NCI-H2081 treated with DMSO at 0.1 percent for 48 hours (cell line): ENCODE measurements at places on chromosomes 11 and 22.

DNA sequence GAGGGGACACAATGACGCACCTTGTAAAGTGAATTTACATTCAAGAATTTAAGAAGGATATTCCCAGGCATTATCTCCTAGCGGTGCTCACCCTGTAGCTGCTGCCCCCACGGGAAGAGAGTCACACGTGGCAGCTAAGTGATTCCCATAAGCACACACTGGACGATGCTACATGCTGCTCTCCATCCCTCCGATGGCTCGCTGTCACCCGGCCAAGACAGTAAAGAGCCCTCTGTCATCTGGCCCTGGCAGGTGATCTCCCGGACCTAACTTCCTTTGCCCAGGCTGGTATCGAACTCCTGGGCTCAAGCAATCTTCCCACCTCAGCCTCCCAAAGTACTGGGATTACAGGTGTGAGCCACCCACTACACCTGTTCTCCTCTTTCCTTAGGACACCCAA is 39.9 kb upstream of the IGSF9B start:
- no peak for DNase-seq

DNA sequence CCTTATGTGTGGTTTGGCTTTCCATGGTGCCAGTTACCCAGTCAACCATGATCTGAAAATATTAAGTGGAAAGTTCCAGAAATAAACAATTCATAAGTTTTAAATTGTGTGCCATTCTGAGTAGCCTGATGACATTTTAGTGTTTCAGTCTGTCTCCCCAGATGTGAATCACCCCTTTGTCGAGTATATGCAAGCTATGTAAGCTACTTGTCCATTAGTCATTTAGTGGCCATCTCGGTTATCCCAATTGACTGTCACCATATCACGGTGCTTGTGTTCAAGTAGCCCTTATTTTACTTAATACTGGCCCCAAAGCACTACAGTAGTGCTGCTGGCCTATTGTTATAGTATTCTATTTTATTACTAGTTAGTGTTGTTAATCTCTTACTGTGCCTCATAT is 44.9 kb downstream of the ATG16L2 start:
- no peak for DNase-seq

DNA sequence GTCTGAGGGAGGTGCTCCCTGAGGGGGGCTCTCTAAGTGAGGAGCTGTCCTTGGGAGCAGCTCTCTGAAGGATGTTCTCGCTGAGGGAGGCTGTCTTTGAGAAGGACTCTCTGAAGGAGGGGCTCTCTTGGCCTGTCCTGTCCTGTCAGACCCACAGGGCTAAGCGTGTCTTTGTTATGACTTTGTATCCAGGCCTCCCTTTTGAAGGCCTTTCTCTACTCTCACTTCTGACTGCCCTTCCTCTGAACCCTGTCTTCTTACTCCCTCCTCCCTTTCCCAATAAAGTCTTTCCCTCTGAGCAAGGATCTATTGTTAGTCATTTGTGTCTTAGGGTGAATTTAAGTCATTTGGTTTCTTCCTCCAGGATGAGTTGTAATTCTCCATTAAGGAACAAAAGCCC is 330.1 kb upstream of the PLET1 start:
- no peak for DNase-seq

DNA sequence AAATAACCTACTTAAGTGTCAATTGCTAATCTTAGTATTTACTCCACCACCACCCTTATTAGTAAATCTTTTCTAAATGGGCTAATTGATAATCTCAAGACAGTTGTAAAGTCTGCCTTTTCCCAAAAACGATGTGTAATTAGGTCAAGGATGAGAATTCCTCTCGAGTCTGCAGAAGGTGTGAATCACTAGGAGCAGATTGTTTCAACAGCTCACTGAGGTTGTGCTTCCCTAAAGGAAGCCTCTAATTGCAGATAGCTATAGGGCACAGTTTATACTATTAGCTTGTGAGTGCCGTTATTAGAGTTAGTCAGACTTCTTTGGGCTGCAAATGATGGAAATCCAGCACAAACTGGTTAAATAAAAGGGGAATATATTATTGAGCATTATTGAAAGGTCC is 84.9 kb downstream of the C11orf91 start:
- no peak for DNase-seq

GRCh38 chr11:73187854-73188253 is 30.2 kb upstream of the P2RY2 start:
- DNase-seq, result no peak

GRCh38 chr11:124301548-124301947 is 12.2 kb downstream of the OR8D1 start:
- DNase-seq, result no peak

- no peak for DNase-seq
Measured at GRCh38 chr11:61009392-61010275, 38.2 kb downstream of the CD6 start.

GRCh38 chr22:33780531-33781136 is 139.6 kb downstream of the LARGE1 start:
- no peak for DNase-seq

DNA sequence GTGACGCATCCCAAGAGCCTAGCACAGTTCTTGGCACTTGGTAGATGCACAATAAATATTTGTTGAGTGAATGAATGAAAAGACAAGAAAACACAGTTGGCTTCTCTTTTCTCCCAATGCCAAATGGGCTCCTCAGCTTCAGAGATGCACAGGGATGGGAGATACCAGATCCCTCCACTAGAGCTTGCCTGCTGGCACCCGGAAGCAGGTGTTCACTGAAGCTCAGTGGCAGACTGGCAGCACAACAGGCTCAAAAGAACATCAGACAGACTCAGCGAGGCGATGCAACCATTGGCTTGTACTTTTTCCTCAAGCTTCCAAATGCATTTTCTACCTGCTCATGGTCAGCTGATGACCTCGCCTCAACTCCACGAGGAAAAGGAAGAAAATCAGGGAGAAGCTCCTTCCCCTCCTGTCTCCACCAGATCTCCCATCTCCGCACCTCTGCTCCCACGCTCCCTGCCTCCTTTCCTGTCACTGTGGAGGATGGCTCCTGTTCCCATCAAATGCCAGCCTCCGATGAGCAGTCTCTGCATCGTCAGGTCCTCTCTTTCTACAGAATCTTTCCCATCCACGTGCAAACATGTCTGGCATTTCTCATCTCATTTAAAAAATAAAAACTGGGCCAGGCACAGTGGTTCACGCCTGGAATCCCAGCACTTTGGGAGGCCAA is 5.8 kb downstream of the RAPSN start:
- peak; percentile 11 for DNase-seq

GRCh38 chr22:21919526-21920307 is 32.9 kb downstream of the PPM1F start:
- no peak for DNase-seq

DNA sequence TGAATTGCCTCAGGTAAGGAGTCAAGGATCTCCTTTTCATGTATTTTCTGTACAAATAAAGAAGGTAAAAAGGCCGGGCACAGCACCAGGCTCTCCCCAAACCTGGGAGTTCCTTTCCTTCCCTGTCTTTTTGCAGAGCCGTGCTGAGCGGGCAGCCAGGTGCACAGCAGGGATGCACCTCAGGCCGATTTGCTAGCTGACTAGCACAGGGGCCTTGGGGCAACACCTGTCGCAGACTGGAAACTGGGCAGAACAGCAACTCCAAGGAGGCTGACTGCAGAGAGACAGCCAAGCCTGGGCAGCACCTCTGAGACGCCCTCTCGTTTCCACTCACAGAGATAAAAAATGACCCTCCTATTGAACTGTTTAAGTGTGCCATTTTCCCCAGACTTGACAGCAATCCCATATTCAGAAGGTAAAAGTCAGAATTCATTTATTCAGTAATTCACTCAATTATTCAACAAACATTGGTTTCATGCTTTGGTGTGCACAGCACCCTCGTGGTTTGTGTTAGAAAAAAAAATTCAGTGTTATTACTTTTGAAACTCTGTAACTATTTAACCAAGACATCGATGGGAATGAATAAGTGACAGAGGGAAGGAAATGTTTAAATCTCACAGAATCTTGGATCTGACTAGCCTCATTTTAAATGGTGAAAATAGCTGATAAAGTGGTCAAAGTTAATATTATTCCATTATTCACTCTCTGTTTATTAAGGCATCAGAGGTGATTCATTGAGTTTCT is 120.9 kb downstream of the GALNT18 start:
- no peak for DNase-seq

DNA sequence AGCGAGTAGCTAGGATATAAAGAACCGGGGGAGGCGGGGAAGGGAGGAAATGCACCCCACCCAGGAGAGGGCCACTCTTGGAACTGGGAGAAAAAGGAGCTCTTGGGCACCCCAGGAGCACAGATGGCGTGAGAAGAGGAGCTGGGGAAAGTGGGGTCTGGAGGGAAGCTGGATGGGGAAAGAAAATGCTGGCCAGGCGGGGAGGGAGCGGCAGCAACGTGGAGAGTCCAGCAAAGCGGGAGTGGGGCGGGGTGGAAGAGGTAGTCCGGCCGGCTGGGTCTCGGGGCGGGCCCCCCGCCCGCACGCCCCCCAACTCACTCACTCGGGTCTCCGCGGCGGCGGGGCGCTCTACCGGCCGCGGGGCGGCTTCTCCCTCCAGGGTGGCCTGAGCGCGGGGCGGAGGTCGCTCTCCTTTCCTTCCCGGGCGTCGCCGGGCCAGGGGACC is 522 bp downstream of the TOB2 start:
- DNase-seq, result no peak

GRCh38 chr22:22915670-22916035 is 28.0 kb downstream of the IGLL5 start:
- no peak for DNase-seq

GRCh38 chr22:40007853-40008710 is 13.3 kb downstream of the FAM83F start:
- no peak for DNase-seq

DNA sequence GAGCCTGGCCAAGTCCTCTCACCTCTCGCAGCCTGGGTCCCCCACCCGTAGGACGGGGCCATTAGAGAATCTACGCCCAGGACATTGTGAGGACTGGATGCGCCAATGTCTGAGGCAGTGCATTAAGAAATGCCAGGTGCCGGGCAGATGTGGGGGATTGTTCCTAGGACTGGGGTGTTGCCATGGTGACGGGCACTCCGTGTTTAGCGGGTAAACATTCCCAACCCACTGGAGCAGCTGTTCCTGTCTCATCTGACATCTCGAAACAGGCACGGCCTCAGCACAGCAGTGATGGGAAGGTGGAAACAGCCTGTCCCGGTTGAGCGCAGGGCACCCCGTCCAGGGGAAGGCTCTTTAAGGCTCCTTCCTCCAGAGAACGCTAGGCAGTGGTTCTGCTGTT is 99.6 kb upstream of the RTL6 start:
- DNase-seq, result no peak

DNA sequence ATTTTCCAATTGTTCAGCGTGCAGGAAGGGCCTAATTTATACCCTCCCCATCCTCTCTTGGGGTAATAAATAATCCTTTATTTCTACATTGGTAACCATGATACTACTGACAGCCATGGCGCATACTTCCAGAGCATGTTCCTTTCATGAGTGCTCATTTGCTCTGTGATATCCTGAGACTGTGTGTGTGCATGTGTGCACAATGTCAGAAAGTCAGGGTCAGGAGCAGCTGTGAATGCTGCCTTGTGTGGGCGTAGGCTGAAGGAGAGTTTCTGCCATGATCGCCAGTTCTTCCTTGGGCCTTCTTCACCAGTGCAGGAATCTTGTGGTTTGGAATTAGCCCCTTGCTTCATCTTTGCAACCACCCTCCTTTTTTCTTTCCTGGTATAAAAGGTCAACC is 10.2 kb downstream of the TUBA8 start:
- DNase-seq, result no peak

- DNase-seq, result no peak
Measured at GRCh38 chr11:16879690-16880089, 134.5 kb downstream of the PLEKHA7 start.

DNA sequence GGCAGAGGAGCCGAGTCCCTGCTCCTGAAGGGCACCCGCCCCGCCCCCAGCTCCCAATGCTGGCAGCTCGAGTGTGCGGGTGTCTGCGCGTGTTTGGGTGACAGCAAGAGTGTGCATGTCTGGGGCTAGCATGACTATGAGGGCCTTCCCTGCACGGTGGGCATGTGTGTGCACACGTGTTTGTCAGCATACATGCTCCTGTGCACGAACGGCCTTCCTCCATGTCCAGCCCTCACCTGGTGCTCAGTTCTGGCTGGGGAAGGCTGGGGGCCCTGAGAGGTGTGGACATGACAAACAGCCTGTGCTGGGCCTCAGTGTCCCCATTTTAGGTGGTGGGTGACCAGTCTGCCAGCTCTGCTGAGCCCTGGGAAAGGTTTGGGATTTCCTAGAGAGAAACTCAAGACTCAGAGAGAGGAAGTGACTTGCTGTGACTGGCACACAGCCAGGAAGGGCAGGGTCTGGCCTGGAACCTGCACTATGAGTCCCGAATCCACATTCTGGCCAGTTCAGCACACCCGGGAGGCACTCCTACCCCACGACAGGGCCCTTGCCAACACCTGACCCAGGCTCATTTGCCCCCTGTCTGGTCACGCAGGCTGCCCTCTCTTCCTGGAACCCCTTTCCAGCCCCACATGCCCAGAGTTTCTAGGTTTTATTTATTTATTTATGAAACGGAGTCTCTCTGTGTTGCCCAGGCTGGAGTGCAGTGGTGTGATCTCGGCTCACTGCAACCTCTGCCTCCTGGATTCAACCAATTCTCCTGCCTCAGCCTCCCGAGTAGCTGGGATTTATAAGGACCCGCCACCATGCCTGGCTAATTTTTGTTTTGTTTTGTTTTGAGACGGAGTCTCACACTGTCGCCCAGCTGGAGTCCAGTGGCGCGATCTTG is 3.3 kb upstream of the SHISA8 start:
- no peak for DNase-seq

DNA sequence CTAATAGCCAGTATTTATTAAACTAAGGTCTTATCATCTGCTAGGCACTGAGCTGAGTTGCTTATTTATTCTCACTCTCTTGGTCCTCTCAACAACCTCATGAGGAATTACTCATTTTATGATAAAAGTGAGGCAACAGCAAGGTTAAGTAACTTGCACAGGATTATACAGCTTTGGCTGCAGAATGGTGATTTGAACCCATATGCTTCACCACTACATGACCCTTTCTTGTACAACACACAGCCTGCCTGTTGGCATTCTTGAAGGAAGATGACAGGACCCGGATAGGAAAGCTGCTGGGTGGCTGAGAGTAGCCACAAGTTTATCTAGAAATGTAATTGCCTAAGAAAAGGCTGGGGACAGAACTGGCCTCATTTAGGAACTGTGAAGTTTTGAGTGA is 5.3 kb upstream of the PARVA start:
- DNase-seq, result no peak

- DNase-seq, result no peak
Measured at GRCh38 chr22:20240447-20240764, 27.7 kb downstream of the RTN4R start.
